ENCODE measurements at places on chromosomes 6 and 20.

DNA sequence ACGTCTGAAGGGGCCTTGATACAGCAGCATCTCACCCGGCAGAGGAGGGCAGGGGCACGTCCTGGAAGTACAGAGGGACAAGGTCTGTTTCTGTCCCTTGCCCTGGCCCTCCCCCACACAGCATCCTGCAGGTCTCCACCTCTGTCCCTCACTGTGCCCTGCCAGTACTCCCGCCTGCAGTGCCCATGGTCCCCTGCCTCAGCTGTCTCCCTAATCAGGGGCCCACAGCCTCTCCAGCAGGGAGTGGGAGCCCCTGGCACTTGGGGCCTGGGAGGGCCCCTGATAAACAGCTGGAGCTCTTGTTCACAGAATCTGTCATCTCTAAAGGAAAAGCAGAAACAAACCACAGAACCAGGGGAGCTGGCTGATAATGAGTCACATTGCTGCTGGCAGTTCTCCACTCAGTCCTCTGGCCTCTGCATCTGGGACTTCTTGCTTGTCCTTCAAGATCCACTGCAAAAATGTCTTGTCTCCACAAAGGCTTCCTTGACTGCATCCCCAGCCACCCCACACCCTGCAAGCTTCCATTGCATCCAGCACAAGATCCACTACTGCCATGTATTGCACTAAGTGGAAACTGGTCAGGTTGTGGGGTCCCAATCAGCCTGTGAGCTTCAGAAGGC lies 33.2 kb upstream of the TAF8 start:
- H3K27me3 ChIP-seq, result no peaks in the 10 kb centered on the region
- no peak overlapping the region for H3K4me3 ChIP-seq
- no peaks in the 10 kb centered on the region for H3K36me3 ChIP-seq
- DNase-seq, result no peak
- H3K27ac ChIP-seq, result no peak overlapping the region
- H3K4me1 ChIP-seq, result no peaks in the 10 kb centered on the region

DNA sequence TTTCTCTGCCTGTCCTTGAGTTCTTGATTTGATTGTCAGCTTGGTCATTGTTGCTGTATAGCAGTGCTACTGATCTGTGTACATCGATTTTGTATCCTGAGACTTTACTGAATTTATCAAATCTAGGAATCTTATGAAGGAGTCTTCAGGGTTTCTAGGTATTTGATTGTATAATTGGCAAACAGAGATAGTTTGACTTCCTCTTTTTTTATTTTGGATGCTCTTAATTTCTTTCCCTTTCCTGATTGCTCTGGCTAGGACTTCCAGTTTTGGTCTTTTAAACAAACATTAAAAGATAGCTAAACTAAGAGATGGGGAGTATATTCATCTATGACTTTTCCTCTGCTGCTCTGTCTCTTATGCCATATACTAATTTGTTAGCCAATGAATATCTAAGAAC lies 62.4 kb downstream of the NCOA7 start:
- peaks cover 6% of the 10 kb centered on the region for H3K36me3 ChIP-seq
- no peak overlapping the region for H3K27ac ChIP-seq
- H3K4me1 ChIP-seq, result peaks cover 12% of the 10 kb centered on the region
- H3K27me3 ChIP-seq, result no peaks in the 10 kb centered on the region

DNA sequence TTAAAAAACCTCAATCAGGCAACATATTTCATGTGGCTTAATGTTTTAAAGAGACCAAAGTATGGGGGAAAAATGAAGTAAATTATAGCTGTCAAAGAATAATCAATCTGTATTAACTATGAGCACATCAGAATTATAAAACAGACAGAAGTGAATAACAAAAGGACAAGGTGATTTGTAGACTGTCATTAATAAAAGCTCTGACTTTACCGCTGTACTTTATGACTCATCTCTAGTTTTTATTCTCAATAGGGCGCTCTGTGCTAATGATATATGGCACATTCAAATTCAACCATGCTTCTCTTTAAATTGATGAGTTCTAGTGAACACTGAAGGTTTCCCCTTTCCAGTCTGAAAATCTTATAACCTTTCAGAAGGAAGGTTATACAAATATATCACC lies 72.0 kb downstream of the PREP start:
- H3K27ac ChIP-seq, result no peak overlapping the region
- no peaks in the 10 kb centered on the region for H3K27me3 ChIP-seq
- H3K36me3 ChIP-seq, result peaks cover 14% of the 10 kb centered on the region
- DNase-seq, result no peak
- no peaks in the 10 kb centered on the region for H3K4me1 ChIP-seq

DNA sequence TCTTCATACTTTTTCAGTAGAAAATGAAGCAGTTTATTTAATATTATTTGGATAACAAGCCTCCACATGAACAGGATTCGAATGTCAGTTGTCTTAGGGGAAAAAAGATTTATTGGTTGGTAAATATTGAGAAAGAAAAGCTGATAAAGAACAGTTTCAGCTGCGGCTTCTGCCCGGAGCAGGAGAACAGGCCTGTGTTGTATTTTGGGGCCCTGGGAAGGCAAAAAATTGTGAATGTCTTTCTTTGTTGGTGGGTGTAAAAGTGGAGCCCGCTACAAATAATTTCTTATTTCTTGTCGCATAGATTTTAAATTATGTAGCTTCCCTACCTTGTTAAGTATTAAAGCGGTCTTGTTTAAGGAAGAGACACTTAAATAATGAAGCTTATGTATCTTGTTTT lies 90.5 kb upstream of the PAX1 start:
- DNase-seq, result no peak
- H3K36me3 ChIP-seq, result no peaks in the 10 kb centered on the region
- H3K4me1 ChIP-seq, result peaks cover 10% of the 10 kb centered on the region
- no peak overlapping the region for H3K4me3 ChIP-seq

GRCh38 chr6:77353129-77353528 lies 110.2 kb downstream of the HTR1B start:
- no peaks in the 10 kb centered on the region for H3K36me3 ChIP-seq
- no peaks in the 10 kb centered on the region for H3K27me3 ChIP-seq
- no peak overlapping the region for H3K4me3 ChIP-seq
- H3K4me1 ChIP-seq, result no peaks in the 10 kb centered on the region
- DNase-seq, result no peak

GRCh38 chr6:79421001-79421411 lies 116.2 kb downstream of the LCA5 start:
- no peaks in the 10 kb centered on the region for H3K36me3 ChIP-seq
- H3K4me1 ChIP-seq, result peaks cover 24% of the 10 kb centered on the region
- no peak overlapping the region for H3K4me3 ChIP-seq
- H3K27me3 ChIP-seq, result no peaks in the 10 kb centered on the region
- DNase-seq, result no peak
- no peak overlapping the region for H3K27ac ChIP-seq

DNA sequence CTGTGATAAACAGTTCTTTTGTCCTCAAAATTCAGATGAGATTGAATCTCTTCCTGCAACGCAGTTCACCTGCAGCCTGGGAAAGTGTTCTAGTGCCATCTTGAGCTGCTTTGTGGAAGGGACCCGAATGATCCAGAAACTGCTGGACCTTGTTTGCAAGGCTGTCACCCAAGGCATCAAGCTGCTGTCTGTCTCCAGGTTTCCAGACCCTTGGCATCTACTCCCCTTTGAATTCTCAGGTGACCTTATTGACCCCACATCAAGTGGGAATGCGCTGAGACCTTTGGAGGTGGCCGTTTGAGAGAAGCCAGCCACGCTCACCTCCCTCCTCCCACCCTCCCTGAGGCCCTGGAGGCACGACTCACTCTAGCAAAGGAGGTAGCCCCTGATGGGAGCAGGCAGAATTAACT lies 112.5 kb downstream of the EDN3 start:
- no peaks in the 10 kb centered on the region for H3K36me3 ChIP-seq
- no peak overlapping the region for H3K27ac ChIP-seq
- H3K27me3 ChIP-seq, result peaks cover 39% of the 10 kb centered on the region

DNA sequence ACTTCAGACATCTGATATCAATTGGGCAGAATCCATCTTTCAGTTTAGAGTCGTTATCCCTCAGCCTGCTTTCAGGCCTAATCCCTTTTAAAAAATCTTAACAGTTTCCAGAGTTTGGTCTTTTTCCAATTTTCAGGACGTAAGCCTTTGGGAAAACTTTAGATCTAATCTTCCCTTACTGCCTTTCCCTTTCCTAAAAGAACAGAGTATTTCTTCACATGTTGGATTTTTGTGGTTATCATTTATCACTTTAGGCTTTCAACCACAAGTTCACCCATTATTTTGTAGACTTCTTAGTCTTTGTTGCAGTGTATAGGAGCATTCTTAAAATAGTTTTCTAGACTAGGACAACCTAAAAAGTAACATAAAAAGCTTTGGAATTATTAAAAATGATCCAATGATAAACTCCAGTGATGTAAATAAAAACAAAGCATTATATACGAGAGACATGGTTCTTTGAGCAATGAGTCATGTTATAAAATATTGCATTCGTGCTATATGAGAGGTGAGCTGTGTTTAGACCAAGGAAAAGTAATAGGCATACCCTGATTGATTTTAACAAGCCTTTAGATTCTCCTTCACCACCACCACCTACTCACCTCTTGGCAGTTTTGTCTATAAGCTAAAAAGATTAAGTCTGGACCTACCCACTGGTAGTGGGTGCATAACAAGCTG lies 90.4 kb upstream of the MCHR2 start:
- no peaks in the 10 kb centered on the region for H3K27me3 ChIP-seq
- no peak overlapping the region for H3K4me3 ChIP-seq
- H3K27ac ChIP-seq, result no peak overlapping the region
- no peaks in the 10 kb centered on the region for H3K36me3 ChIP-seq
- no peaks in the 10 kb centered on the region for H3K4me1 ChIP-seq
- no peak for DNase-seq

GRCh38 chr20:25251558-25251957 lies 3.7 kb downstream of the PYGB start:
- DNase-seq, result no peak
- no peaks in the 10 kb centered on the region for H3K27me3 ChIP-seq
- H3K4me1 ChIP-seq, result peaks cover 23% of the 10 kb centered on the region

DNA sequence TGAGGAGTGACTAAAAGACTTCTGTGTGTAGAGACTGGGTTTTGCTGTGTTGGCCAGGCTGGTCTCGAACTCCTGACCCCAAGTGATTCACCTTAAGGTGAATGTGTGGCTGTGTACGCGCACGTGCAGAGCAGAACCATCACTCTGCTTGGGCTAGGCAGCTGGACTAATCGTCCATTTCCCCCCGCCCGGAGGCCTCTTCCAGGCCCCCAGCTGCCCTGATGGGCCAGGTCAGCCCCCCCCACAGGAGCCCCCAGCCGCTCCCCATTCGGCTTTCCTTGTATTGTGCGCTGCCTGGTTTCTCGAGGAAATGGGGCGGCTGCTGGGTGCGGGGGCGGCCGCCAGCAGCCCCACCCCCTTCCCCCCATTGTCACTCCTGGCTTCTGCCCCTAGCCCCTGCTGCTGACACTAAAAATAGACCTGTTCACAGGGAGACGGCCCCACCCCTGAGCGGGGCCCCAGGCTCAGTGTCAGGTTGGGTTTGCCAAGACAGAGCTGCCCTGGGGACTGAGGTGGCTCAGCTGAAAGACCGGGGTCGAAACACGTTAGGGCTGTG lies 24.6 kb upstream of the CSNK2A1 start:
- H3K4me1 ChIP-seq, result peaks cover 5% of the 10 kb centered on the region
- H3K36me3 ChIP-seq, result no peaks in the 10 kb centered on the region
- no peak for DNase-seq
- peaks cover 25% of the 10 kb centered on the region for H3K27me3 ChIP-seq
- H3K4me3 ChIP-seq, result no peak overlapping the region
- no peak overlapping the region for H3K27ac ChIP-seq

- no peaks in the 10 kb centered on the region for H3K36me3 ChIP-seq
- H3K4me3 ChIP-seq, result no peak overlapping the region
- no peaks in the 10 kb centered on the region for H3K4me1 ChIP-seq
- DNase-seq, result no peak
- peaks cover 30% of the 10 kb centered on the region for H3K27me3 ChIP-seq
- no peak overlapping the region for H3K27ac ChIP-seq
Measured at GRCh38 chr6:165967810-165968407, 199.7 kb downstream of the TBXT start.

- H3K27ac ChIP-seq, result no peak overlapping the region
- peaks cover 4% of the 10 kb centered on the region for H3K27me3 ChIP-seq
- no peak for DNase-seq
- no peaks in the 10 kb centered on the region for H3K36me3 ChIP-seq
- H3K4me1 ChIP-seq, result no peaks in the 10 kb centered on the region
- no peak overlapping the region for H3K4me3 ChIP-seq
Measured at GRCh38 chr20:50717974-50718761, 13.2 kb upstream of the PARD6B start.

DNA sequence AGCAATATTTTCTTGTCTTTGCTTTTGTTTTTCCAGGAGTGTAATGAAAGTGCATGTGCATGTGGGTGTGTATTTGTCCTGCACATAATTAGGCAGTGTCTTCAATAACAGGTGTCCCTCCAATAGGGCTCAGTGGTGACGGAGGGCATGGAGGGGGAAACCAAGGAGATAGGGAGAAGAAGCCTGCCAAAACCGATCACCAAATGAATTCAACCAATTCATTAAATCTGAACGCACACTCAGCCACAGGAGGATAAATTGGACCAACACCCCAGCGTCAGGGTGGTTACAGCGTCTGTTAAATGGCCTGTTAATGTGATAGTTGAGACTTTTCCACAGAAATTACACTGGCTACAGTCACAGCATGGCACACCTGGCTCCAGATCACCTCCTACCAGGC lies 527.6 kb downstream of the CD83 start:
- no peak overlapping the region for H3K4me3 ChIP-seq

- no peak overlapping the region for H3K4me3 ChIP-seq
- no peak for DNase-seq
- H3K27me3 ChIP-seq, result peaks cover 47% of the 10 kb centered on the region
- no peak overlapping the region for H3K27ac ChIP-seq
- peaks cover 6% of the 10 kb centered on the region for H3K4me1 ChIP-seq
Measured at GRCh38 chr6:168885196-168885595, 368.4 kb downstream of the THBS2 start.

DNA sequence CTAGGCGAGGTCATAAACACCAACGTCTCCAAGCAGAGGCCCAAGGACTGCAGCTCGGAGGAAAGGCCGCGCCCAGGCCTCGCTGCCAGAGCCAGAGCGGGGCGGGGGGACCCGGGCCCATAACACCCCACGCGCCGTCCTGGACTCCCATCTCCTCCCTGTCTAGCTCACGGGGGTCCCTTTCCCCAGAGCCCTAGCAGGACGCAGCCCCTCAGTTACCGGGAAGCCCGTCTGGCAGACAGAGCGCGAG lies 44.9 kb downstream of the MDFI start:
- no peaks in the 10 kb centered on the region for H3K36me3 ChIP-seq
- peak overlapping the region; percentile 41 for H3K4me3 ChIP-seq
- peaks cover 15% of the 10 kb centered on the region for H3K27me3 ChIP-seq
- H3K27ac ChIP-seq, result no peak overlapping the region

GRCh38 chr6:5305968-5306626 lies 44.8 kb downstream of the FARS2 start:
- H3K4me3 ChIP-seq, result no peak overlapping the region
- no peak for DNase-seq
- H3K36me3 ChIP-seq, result no peaks in the 10 kb centered on the region
- H3K27me3 ChIP-seq, result peaks cover 27% of the 10 kb centered on the region
- H3K4me1 ChIP-seq, result peaks cover 6% of the 10 kb centered on the region

GRCh38 chr20:4326195-4327065 lies 311.1 kb upstream of the RNF24 start:
- no peak overlapping the region for H3K4me3 ChIP-seq
- no peak for DNase-seq
- H3K27me3 ChIP-seq, result peaks cover 5% of the 10 kb centered on the region
- H3K4me1 ChIP-seq, result no peaks in the 10 kb centered on the region
- no peak overlapping the region for H3K27ac ChIP-seq
